ENCODE measurements at places on chromosomes 2 and 18. TPM values are rescaled to one million over a fixed set of nuclear protein-coding genes. Genes with fewer than 3 reads are reported as not detected.

DNA sequence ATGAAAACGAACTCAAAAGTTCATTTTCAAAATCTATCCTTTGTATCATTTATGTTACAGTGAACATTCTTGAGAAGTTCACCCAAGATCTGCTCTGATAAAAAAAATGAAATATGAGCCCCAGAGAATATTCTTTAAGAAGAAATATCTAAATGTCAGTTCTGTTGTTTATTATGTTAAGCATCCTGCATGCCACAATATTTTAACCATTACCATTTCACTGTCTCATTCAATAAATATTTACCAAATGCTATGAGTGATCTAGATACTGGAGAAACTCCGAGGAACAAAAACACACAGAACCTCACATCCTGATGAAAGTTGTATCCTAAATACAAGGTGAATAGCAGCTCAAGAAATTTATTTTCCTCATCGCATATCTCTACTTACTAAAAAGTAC is 170.2 kb downstream of the ZNF385B start:
- no peak for DNase-seq

DNA sequence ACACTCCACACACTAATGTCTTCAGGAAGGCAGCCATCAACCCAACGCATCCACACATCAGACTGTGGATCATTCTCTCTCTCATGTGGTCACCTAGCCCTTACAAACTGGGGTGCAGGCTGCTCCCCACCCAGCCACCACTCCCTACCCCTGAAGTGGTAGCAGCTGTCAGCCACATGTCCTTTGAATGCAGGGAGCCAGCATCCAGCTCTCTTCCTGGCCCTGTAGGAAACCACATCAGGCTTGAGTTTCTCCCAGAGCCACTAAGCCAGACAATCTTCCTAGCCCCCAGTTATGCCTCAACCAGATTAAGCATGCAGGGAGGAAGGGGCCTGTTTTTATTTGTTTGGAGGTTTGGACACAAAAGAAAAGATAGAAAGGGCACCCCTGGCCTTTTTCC is 52.8 kb upstream of the SPP2 start:
- no peak for DNase-seq

DNA sequence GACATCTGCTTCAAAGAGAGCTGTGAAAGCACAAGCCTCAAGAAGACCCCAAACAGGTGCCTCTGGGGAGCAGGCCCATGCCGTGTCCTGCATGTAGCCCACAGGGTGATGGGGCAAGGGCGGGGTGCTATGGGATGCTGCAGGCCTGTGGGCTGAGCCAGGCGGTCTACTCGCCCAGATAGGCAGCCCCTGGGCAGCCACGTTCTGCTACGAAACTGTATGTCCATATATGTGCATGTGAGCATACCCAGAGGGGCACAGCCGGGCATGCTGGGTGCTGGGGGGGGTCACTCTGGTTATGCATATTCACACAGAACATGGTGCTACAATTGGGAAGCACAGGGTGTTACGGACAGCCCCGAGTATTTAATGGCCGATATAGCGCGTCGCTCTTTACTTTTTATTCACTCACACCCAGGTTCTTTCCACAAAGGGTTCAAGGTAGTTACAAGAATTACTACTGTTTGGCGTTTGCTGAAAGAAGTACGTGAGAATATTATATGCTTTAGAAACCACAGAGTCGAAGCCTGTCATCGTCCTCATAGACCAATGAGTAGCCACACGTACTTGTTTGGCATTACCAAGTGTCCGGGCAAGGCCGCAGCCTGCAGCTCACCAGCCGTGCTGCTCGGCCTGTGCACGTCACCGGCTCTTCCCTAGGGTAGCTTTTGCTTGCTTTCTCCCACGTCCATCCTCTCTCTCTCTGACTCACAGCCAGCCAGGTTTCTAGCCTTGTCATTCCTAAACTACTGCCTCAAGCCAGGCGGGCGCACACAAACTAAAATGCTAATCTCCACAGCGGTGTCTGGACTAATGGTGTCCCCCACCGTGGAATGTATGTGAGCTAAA is 14.4 kb downstream of the MTERF4 start:
- no peak for DNase-seq

DNA sequence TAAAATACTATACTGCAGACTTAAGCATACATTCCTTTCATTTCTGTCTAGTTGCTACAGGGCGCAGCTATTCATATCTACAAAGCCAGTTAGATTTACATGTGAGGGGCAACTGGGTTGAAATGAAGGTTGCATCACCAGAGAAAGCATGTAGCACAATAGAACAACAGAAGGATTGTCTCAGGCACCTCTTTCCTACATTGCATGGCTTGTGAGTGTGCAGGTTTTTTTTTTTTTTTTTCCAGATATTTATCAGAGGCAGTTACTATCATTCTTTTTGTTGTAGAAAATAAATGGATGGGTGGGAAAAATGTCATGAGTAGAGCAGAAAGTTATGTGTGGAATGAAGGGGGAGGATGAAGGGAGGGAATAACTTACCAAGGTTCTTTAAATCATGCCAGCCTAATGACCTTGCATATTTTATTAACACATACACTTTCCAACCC is 86.8 kb downstream of the ERBB4 start:
- peak; percentile 72 for DNase-seq

DNA sequence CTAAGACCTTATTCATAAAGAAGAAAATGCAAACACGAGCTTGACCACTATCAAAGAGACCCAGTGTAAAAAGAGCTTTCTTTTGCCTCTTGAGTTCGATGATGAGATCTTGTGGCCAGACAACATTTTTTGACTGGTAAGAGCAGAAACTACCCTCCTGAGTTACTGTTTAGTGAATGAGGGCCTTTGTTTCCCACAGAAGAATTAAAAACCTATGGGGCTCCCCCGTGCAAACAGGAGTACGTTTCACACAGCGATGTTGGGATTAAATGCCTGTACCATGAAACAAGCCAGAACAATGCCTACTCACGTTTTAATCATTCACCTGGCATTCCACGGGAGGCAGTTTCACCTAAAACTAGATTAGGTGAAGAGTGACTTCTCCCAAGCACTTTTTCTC is 36.0 kb downstream of the MYCN start:
- no peak for DNase-seq

DNA sequence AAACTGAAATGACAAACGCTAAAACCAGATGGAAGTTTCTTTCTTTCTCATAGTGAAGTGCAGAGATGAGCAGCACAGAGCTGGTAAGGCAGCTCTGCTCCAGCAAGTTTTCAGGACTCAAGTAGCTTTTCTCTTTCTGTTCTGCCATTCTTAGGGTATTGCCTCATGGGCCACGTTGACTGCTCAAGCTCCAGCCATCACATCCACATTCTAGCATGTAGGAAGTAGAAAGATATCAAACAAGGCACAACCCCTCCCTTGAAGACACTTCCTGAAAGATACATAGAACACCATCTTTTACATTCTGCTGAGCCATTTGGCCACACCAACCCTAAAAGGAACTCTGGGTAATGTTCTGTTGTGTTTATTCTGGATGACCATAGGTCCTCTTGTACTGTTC is 48.5 kb upstream of the GLI2 start:
- no peak for DNase-seq

GRCh38 chr2:43715300-43716098 is 39.3 kb upstream of the C1GALT1C1L start:
- DNase-seq = peak; percentile 13

- DNase-seq = peak; percentile 13
Measured at GRCh38 chr2:160494201-160494644, 616 bp upstream of the RBMS1 start.

- peak; percentile 43 for DNase-seq
Measured at GRCh38 chr2:29423061-29423666, 307.9 kb downstream of the CLIP4 start.

DNA sequence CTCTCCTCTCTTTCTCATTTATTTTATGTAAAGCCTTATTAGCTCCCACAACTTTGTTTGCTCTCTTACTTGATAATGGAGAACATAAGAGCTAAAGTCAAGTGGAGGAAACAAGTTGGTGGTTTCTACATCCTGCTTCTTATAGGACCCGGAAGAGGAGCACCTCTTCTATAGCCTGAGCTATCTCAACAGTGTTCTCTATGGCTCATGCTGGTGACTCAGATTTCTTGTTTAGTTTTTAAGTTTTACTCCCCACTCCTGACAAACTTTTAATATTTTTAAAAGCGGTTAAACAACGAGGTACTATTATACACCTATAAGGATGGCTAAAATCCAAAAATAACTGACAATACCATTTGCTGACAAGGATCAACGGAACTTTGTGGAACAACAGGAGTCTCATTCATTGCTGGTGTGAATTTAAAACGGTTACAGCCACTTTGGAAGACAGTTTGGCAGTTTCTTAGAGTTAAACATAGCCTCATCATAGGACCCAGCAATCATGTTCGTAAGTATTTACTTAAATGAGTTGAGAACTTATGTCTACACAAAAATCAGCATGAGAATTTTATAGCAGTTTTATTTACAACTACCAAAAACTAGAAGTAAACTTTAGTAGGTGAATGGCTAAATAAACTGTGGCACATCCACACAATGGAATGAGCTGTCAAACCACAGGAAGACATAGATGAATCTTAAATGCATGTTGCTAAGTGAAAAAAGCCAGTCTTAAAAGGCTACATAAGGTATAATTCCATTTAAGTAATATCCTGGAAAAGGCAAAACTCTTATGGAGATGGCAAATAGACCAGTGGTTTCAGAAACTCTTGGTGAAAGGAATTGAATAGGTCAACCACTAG is 12.7 kb upstream of the CDC42EP3 start:
- peak; percentile 90 for DNase-seq

Gene RGPD3
- total RNA-seq = 0.03 TPM

Gene UGT1A3
- not detected for total RNA-seq

Gene C2orf15
- total RNA-seq = 0.23 TPM

Gene PID1
- 4.6 TPM for total RNA-seq

Gene G6PC2
- not detected for total RNA-seq

Gene SERPINB4
- not detected for total RNA-seq

Gene VWA3B
- not detected for total RNA-seq

Gene TTC32
- total RNA-seq = 4.5 TPM

Gene L3MBTL4
- total RNA-seq = 0.43 TPM

Gene TBR1
- 0.13 TPM for total RNA-seq

Measured in HT1080 (cell line).